ENCODE measurements at places on chromosomes 6 and 20.

DNA sequence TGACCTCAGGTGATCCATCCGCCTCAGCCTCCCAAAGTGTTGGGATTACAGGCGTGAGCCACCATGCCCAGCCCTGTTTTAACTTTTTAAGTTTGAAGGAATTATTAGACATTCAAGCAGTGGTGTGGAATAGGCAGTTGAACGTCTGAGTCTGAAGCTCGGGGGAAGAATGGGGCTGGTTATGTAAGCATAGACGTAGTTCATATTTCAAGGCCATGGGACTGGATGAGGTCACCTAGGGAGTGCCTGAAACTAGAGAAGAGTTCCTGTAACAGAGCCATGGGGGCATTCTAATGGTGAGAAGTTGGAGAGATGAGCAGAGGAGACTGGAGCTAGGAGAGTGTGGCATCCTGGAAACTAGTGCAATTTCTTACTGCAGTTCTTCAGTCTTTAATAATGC is 6.4 kb downstream of the CDKAL1 start:
- no peak for DNase-seq

DNA sequence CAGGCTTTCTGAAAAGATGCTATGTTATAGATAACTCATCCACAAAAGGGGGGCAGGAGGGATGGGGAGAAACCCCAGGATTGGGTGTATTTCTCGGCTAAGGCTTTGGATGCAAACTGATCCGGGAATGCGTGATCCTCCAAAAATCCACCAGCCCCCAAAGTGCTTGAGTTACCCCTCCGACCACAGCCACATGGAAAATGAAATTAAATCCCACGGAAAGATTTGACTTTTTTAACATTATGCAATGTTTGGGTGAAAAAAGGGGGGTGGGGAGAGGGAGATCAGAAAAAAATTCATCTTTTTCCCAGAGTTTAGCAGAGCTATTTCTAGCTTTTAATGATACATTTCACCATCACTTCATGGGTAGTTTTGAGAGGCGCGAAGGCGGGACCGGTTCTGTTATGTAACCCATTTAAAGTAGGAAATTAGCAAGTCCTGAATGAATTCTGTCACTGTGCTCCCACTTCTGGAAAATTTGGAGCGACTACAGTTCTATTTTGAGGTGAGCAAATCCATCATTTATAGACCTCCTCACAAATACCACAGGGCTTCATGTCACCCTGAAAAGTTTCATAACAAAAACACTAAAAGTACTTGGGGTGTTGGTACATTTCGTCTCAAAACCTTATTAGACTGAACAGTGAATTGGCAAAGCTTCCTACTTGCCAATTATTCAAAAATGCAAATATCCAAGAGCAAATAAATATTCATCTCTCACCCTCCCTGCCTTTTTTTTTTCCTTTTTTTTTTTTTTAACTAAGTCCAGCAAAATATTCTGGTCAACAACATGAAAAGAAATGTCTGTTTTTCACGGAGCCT is 51.9 kb upstream of the NFATC2 start:
- no peak for DNase-seq

- DNase-seq: peak; percentile 50
Measured at GRCh38 chr6:128500749-128501600, 19.4 kb downstream of the PTPRK start.

GRCh38 chr6:63319939-63320338 is at the start of gene LGSN:
Gene LGSN (minus strand): TSS chr6:63319983. CDS start chr6:63319943, 40 bp downstream.
- DNase-seq: no peak

DNA sequence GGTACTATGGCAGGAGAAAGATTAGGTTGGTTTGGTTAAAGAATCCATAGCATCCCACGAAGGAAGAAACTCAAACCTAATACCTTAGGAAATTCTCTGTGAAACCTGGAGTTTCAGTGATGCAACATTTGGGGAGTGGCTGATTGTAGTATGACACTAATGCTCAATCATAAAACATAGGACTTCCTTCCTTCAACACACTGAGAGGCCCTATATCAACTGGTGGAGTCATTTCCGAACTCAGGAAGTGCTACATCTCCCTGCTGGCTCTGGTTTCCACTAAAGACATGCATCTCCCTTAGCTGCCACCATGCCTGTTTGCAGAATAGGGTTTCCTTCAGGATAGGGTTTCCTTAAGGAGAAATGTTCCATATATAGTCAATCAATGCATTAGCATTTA is 5.2 kb upstream of the MANEA start:
- no peak for DNase-seq

GRCh38 chr6:36124881-36125280 is 5.4 kb upstream of the MAPK13 start:
- DNase-seq: no peak

GRCh38 chr20:21191839-21192238 is 66.0 kb downstream of the KIZ start:
- DNase-seq: peak; percentile 9

DNA sequence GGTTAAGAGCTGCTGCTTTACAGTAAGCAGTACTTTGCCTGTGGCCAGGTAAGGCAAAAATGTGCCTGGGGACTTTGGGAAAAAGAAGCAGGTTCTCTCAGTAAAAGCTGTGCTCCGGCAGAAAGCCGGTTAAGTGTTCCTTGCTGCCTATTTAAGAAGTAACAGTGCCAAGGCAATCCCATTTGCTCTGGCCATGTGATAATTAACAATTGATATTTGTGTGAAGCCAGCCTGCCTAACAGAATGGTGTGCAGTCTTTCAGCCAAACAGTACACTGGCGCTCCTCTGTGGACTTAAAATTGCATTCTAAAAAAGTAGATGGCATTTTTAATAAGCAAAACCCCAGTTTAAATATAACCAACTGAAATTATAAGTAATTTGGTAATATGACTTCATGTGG is 430.3 kb downstream of the PLCB1 start:
- DNase-seq: no peak

- no peak for DNase-seq
Measured at GRCh38 chr6:16166871-16167608, 38.2 kb downstream of the MYLIP start.

GRCh38 chr20:8077137-8077466 is 55.0 kb upstream of the PLCB1 start:
- peak; percentile 38 for DNase-seq

DNA sequence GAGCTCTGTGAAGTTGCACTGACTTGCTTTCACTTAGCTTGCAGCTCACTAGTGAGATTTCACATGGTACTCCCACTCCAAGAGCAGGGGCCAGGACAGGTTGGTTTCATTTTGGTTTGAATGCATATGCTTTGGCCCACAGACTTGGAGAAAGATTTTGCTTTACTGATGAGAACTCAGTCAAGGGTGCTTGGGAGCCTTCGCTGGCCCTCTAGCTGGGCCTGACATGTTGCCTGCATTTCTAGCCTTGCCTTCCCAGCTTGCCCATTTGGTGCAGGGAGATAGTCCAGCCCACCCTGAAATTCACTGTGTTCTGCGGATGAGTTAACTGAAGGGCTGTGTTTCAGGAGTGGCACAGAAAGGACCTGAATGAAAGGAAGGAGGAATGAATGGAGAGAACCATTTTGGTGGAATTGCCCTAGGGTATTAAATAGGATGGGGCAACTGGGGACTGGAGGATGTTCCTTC is 1.9 kb downstream of the SGK1 start:
- DNase-seq: no peak

DNA sequence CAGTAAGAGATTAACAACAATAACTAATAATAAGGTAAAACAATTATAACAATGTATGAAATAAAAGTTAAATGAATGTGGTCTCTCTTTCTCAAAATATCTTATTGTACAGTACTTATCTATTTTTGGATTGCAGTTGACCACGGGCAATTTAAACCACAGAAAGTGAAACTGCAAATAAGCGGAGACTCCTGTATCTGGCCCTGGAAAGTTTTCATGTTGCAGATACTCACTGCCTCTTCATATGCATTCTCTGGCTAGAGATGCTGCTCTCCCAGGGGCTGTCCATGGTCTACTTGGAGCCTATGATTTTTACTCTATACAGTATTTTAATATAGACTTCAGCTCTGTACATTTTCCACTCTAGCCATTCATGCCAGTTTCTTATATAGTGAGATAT is 230.8 kb downstream of the FUT9 start:
- DNase-seq: no peak

DNA sequence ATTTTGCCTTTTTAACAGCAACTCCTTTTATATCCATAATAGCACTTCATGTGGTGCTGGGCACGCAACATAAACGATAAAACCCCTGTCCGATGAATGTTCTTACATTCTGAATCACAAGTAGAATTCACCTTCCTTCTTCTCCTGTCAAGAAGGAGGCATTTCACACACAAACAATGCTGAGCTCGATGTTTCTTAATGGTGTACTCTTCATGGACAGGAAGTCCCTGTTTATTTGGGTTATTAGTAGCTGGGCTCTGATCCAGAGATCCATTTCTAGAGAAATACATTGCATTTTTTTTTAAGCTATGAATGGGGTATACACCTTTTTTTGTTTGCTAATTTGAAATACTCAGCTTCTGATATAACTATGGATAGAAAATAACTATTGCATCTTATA is 82.4 kb downstream of the PPP1R3G start:
- no peak for DNase-seq

GRCh38 chr6:3290149-3290930 is 31.6 kb downstream of the PSMG4 start:
- no peak for DNase-seq

GRCh38 chr6:81204731-81205130 is 547.8 kb downstream of the TENT5A start:
- peak; percentile 66 for DNase-seq

DNA sequence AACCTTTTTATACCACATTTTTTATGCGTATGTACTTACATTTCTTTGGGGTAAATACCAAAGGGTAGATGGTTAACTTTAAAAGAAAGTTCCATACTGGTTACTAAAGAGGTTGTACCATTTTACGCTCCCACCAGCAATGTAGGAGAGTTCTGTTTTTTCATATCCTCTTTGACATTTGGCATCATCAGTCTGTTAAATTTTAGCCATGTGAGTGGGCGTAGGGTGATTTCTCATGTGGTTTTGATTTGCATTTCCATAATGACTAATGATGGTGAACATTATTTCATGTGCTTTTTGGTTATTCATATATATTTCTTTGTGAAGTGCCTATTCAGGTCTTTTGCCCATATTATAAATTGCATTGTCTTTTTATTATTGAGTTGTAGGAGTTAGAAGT is 194.2 kb downstream of the PRL start:
- DNase-seq: peak; percentile 34

DNA sequence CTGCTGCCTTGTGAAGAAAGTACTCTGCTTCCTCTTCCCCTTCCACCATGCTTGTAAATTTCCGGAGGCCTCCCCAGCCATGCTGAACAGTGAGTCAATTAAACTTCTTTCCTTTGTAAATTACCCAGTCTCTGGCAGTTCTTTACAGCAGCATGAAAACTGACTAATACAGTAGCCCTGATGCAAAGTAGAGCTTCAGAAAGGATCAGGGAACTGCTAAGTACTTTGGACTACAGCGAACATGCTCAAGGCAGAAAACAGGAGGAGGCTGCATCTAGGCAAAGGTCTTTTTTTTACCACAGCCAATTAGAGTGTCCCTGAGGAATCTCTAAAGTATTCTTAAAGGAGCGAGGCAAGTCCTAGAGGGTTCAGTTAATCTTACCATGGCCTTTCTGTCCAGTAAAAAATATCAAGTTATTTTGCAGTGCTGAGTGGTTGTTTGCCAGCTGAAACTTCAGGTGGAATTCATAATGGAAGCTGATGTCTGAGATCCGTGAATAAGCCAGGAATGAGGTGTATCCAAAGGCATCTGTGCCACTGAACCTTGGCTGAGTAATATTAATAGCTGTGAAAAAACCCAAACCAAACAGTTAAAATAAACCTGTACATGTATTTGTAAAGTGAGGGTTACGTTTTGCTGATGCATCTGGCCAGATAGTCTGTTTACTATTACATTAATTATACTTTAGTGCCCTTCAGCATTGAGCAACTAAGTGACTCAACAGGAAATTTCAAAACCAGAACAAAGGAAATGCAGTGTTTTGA is 170.4 kb downstream of the PHF3 start:
- peak; percentile 77 for DNase-seq

DNA sequence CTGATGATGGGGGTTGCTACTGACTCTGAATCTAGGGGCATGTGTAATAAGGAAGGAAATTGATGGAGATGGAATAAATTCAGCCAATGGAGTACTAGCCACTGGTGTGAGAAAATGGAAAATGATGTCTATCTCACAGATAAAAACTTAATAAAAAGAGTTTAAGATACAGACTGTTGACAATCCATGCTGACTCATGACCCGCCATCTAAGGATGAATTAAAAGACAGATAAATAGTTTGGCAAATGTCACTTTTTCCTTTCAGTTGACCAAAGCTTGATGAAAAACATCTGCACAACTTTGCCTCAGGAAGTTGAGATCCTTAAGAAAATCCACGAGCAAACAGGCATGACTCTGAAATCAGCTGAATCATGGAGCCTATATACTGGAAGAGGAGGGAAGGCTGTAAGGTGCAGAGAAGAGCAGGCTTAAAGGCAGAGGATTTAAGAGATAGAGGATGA is 82.6 kb upstream of the BMP5 start:
- peak; percentile 76 for DNase-seq

DNA sequence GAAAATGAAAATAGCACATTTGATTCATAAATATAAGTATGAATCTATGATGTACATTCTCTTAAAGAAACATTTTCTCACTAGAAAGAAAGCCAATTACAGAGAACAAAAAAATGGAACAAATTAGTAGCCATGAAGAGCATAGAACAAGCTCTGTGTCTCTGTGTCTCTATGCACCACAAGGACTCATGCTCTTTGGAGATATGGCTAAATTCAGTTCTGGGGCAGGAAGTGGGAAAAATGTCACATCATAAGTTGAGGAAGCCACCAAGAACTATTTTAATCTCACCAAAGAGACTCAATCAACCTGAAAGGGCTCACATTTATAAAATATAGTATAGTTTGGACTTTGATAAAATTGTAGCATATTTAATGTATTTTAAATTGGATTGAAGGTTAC is 1259.8 kb upstream of the GJE1 start:
- DNase-seq: no peak

GRCh38 chr6:85798931-85799652 is 156.4 kb upstream of the SYNCRIP start:
- no peak for DNase-seq

DNA sequence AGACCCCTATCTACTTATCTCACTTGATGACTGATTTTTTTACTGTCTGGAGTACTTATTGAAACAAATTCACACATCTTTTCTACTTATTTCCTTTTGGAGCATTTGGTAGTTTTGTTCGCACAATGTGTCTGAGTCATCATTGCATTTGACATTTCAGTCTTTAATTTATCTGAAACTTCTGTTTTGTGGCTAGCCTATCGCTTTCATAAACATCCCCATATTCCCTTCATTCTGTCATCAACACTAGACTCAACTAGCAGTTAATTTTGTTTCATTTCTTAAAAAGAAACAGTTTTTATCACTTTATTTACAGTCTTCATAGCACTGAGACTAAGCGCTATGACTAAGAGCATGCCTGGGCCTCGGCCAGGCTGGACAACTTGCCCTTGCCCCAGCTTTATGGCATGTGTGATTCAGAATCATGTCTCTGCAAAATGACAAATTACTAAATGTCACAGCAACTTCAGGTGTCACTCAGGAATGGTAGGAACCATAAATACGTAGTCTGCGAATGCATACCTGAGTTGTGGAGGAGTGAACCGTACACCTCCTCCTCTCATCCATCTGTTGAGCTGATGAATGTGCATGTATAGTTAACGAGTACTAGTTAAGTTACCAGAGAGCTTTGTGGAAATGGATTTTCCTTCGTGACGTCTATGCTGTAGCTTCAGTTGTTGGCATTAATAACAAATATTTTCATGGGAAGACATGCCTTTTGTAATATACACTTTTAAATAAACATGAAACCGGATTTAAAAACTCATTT is 16.2 kb downstream of the L3MBTL3 start:
- DNase-seq: peak; percentile 62

Data from fibroblast of upper back skin (primary cell).